ENCODE measurements at places on chromosomes 1 and 21. TPM values are rescaled to one million over a fixed set of nuclear protein-coding genes. Genes with fewer than 3 reads are reported as not detected.

DNA sequence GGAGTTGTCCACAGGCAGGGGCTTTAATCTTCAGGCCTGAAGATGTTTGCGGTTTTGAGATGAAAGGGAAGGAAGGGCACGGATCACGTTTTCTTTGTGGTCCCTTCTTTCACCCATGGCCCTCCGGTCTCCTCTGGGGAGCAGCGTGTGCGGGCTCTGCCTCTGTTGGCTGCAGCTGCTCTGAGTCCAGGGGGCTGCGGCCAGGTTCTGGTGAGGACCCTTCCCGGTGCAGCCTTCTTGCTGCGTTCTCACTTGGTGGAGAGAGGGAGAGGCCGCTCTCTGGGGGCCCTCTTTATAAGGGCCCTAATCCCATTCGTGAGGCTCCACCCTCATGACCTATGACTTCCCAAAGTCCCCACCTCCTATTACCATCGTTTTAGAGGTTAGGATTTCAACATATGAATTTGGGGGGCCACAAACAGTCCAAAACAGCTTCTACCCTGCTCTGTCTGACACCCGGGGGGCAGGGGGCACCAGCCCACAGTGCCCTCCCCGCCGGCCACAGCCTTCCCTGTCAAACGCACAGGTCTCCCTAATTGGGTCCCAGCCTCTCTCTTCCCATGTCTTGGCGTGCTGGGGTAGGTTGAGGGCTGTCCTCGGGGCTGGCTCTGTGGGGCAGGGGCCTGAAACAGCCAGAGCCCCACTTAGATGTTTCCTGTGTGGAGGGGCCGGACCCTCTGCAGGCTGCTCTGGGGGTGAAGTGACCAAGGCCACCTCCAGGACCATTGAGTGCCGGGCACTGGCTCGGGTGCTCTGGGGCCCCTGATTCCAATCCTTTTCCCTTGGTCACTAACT lies 100.1 kb upstream of the C1orf174 start:
- DNase-seq = no peak

DNA sequence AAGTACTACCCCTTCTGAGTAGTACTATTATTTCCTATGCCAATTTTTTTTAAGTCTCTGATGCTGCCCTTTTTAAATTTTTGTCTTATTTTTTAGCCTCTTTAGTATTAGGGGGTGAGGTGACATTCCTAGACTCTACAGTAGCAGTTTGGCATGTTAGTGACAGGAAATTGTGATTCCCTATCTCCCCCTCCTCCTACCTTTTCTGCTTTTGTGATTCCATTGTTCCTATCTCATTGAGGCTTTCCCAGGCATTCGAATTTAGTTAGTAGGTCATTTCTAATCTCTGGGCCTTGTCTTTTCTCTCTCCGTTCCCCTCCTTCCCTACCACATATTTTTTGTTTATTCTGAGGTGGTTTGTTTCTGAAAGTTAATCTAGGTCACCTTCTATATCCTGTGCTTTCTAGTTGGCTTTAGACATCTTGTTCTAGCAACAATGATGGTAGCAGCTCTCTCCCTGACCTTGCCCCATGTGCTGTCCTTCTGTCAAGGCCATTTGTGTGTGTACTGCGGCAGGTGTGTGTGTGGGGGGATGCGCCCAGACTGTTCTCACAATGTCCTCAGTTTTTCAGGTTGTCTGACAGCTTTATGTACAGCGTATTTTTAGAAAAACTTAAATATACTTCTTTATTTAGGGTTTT lies 21.5 kb downstream of the SEMA6C start:
- DNase-seq = no peak

Gene BTBD19
- total RNA-seq = 41.1 TPM

GRCh38 chr1:65525266-65526048 lies 105.0 kb downstream of the LEPR start:
- peak; percentile 80 for DNase-seq

Gene KRTAP19-3
- total RNA-seq = not detected

DNA sequence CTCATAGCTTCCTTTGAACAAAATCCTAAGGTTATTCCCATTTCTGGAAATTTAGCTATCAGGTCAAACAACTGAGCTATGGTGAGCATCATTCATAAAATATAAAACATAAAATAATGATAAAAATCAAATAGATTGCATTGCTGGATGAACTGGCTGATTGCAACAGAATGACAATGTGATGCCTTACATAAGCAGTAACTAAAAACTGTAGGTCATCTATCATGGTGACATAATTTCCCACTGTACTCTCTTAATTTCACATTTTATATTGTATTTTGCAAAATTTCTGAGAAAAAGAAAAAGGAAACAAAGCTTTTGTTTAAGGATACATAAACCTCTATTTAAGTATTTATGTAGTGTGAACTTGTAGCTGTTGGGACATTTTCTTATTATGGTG lies 4.6 kb downstream of the PTGER3 start:
- DNase-seq = no peak

Gene CCNL2
- total RNA-seq = 246 TPM

Measured in aorta (tissue), 5 donors.